PC-3 (cell line): ENCODE measurements at places on chromosomes 11 and 22.

DNA sequence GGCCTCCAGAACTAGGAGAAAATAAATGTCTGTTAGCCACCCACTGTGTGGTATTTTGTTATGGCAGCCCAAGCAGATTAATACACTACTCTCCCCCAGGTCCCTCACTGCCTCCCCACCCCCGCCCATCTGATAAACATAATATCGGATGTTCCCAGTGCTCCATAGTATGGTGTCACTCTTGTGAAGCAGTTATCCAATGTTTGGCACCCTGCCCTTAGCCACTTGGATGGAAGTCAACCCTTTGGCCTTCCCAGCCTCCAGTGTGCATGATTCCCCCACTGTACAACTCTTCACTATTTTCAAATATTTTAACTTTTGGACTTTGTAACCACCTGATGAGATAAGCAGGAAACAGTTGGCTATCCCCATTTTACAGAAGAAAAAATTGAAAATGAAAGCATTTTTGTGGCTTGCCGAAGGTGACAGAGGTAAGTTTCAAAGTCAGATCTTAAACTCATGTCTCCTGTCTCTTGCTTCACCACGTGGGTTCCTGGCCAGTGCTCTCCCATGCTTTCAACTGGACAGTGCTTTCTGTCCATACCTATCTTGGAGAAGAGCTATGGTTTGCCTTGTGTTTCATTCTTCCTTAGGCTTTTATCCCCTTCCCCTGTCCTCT lies 53.2 kb downstream of the ALX4 start:
- no peak for DNase-seq

- DNase-seq, result no peak
Observed at GRCh38 chr22:32606181-32606580, 131.6 kb downstream of the FBXO7 start.

- DNase-seq, result peak; percentile 19
Observed at GRCh38 chr22:35352214-35353111, 28.4 kb upstream of the HMOX1 start.

DNA sequence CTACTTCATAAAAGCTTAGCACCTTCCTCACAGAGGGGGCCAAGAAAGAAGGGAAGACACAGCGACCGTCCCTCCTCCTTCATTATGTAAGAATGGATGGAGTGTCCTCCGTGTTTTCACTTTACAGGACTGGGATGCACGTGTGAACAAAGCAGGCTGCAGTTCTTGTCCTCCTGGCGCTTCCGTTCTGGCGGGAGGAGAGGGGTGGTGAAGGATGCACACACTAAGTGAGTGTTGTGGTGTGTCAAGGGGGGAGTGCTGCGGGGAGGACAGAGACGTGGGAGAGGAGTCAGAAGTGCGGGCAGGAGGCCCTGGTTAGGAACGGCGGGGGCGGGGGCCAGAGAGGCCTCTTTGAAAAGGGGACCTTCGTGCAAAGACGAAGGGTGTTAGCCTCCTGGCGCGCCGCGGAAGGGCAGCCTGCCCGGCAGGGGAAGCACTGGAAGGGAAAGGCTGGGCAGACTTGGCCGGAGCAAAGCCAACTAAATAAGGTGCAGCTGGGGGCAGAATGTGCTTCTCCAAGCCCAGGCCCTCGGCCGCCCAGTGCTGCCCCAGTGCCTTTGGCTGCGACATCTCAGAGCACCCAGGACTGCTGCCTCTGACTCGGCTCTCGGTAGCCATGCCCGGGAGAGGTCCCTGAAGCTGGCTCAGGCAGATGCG lies 27.0 kb upstream of the IGSF9B start:
- DNase-seq, result no peak

- peak; percentile 4 for DNase-seq
Observed at GRCh38 chr11:86176165-86176884, 68.2 kb upstream of the EED start.

DNA sequence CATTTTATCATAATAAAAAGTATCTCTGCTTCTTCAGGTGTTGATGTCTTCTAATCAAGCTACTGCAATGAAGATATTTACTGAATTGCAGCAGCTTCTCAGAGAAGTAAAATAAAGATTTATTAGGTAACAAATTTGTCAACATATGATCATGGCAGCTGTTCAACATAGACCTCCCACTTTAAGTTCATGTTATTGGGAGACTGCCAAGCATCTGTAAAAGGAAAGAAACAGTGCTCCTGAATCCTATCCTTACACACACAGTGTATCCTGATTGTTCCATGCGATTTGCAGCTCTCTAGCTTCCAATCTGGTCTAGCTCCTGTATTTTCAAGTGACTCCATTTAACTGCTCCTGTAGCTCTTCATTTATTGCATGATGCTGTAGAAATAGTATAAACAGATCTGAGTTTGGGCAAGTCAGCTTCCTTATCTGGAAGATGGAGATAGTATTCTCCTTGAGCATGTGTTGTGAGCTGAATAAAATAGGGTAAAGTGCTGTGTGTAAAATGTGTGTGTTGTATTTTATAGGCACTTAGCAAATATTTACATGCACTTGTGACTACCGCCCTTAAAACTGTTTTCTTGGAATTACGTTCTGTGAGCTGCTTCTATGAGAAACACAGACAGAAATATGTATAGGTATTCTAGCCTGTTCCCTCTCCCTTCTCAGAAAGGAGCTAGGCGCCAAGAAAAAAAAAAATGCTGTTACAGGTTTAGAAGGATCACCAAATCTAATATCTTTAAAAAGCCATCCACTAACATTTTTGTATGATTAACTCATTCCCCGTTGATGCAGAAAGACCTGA lies 290.6 kb downstream of the JRKL start:
- DNase-seq, result peak; percentile 49

GRCh38 chr11:26742966-26743365 lies 21.1 kb upstream of the SLC5A12 start:
- DNase-seq, result no peak

DNA sequence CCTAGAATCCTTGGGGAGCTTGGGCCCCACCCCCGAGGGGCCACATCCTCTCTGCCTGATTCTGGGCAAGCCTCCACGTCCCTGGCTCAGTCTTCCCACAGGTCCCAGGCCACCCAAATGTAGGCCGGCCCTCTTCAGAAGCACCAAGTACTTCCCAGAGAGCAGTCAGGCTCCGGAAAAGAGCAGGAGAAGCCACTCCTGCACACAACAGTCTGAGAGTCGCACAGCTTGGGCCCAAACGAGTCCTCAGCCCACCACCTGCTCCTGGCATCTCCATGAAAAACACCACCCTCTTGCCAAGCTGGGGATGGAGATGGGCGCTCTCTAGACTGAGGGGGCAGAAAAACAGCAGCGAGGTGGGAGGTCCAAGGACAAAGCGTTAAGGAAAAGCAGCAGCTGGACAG lies 15.4 kb downstream of the EHD1 start:
- no peak for DNase-seq

DNA sequence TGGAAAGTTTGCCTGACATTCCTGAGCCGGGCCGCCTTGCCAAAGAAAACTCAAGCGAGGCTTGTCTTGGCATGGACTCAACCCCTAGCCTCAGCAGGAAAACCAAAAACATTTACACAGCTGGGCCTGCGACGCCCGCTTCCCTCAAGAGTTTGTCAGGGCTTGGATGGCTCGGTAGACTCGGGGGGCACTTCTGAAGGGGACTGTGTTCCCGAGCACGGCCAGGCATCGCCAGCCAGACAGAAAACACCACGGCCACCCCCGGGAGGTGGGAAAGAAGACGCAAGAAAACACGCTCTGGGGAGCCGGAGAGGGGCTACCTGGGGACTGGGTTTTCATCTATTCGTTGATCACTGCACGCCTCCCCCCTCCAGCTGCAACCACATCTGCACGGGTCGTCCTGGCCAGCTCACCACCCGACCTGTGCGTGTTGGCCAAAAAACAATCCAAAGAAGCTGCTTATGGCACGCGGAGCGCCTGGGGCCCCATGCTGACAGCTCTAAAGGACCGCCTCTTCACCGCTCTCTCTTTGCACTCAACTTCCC lies 380.7 kb downstream of the MN1 start:
- DNase-seq, result peak; percentile 73

DNA sequence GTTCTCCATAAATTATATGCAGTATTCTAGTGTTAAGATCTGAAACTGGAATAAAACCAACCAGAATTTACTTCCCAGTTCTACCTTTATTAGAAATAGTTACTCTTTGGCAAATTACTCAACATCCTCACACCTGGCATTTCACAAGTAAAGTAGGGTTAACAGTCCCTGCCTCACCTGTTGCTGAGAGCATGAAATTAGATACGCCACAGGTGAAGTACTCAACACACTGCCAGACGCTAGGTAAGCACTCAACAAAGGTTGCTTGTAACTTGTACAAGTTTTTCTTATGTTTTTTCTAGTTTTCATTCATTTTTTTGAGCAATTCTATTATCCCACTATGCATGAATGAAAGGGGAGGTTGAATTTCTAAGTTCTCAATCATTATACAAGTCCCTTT lies 267.6 kb upstream of the ARHGAP42 start:
- DNase-seq, result no peak

DNA sequence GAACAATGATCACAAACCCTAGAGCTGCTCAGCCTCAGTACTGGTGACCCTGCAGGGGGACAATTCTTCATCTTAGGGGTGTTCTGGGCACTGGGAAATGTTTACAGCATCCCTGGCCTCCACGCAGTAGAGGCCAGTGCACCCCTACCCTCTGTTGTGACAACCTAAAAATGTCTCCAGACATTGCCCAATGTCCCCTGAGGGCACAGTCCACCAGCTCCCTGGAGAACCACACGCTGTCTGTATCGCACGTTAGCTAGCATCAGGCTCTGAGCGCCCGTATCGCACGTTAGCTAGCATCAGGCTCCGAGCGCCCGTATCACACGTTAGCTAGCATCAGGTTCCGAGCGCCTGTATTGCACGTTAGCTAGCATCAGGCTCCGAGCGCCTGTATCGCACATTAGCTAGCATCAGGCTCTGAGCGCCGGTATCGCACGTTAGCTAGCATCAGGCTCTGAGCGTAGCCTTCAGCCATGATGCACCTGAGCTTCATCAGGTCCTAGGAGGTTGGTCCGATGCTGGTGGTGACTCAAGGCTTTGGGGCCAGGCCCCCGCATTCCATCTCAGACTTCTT lies 111.1 kb upstream of the ANO1 start:
- no peak for DNase-seq

DNA sequence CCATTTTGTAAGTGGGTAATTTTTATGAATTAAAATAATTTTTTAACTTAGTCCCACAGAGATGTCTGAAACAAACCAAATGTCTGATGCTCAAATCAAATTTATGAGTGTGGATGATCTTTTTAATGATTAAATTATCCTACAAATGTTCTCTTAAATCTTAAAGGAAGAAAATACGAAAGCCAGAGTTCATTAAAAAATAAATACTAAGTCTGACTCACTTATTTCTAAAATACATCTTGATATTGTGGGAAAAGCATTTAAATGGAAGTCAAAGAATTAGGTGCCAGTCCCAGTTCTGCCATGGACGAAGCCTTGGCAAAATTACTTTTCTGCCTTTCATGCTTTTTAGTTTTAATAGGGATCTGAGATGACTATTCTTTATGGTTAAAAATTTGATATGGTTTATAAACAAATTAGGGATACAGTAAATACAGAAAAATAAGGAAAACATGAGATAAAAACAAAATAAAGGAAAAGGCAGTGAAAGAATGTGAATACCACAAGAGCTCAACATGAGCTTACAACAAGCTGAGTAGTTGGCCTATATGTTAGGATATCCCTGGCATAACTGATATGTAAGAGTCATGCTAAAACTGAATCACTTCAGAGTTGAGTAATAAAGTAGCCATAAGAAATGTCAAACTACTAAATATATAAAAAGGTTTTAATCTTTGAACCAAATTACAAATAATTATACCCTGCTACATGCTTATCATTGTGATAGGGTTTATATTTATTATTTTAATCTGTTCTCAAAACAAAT lies 9.2 kb downstream of the CCDC34 start:
- no peak for DNase-seq

GRCh38 chr11:111659201-111660115 lies 57.2 kb downstream of the SIK2 start:
- DNase-seq, result no peak

GRCh38 chr11:76302996-76303395 lies 77.9 kb downstream of the THAP12 start:
- no peak for DNase-seq

GRCh38 chr11:72418834-72419560 lies 15.3 kb downstream of the CLPB start:
- no peak for DNase-seq

DNA sequence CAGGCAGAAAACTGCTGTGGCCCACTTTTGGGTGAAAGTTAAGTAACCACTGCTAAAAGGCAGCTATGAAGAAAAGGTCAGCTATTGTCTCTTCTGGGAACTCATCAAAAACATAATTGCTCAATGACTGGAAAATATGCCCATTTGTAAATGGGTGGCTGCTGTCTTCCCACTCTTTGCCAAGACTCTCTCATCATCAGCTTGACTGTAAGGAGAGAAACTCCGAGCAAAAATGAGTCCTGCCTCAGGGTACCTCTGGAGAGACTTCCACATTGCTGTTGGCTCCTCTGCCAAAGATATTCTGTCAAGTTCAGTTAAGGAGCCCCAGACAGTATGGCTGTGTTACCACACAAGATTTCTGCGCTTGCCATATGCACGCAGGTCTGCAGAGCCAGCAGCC lies 138.7 kb downstream of the BBOX1 start:
- DNase-seq, result no peak

- no peak for DNase-seq
Observed at GRCh38 chr22:20247010-20247505, 21.1 kb downstream of the RTN4R start.

GRCh38 chr11:69427337-69427736 lies 54.1 kb upstream of the LINC01488 start:
- DNase-seq, result no peak

- peak; percentile 12 for DNase-seq
Observed at GRCh38 chr11:112656772-112657428, 304.3 kb upstream of the NCAM1 start.

GRCh38 chr11:111446404-111447111 lies 65.6 kb downstream of the BTG4 start:
- peak; percentile 92 for DNase-seq

DNA sequence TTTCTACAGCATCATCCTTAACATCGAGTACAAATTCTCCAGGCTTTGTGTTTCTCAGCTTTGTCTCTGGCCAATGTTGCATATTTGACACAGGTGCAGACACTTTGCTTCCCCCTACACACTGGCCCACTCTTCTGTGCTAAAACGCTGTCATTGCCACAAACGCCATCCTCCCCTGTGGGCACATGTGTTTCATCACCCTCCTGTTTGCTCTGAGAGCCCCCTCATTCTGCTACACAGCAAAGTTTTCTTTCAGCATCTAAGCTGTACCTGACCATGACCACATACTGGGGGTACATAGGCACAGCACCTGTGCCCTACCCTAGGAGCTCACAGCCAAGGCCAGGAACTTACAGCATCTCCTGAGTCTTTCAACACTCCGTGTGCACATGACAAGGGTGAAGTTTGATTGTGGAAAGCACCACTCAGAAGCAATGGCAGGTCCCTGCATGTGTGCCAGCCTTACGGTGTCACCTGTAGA lies 7.9 kb upstream of the IGLL5 start:
- no peak for DNase-seq
